ENCODE measurements at places on chromosomes 13 and 19. TPM values are rescaled to one million over a fixed set of nuclear protein-coding genes. Genes with fewer than 3 reads are reported as not detected.

Gene KLF1
- polyA plus RNA-seq, result not detected

Gene CGB3
- not detected for polyA plus RNA-seq

Gene ELSPBP1
- polyA plus RNA-seq, result not detected

Gene PCDH17
- 6.5 TPM for polyA plus RNA-seq

Gene ZNF471
- 30.0 TPM for polyA plus RNA-seq

Gene ZFR2
- 16.9 TPM for polyA plus RNA-seq

Gene CGB5
- polyA plus RNA-seq, result not detected

Gene TYROBP
- not detected for polyA plus RNA-seq

Gene CTXN1
- 34.1 TPM for polyA plus RNA-seq

Gene CYP4F3
- polyA plus RNA-seq, result not detected

Gene ZNF180
- polyA plus RNA-seq, result 17.1 TPM

Gene FGF22
- not detected for polyA plus RNA-seq

Gene COX7A1
- not detected for polyA plus RNA-seq

Gene EVI5L
- 65.1 TPM for polyA plus RNA-seq

Gene TMTC4
- polyA plus RNA-seq, result 119 TPM

Gene NLRP4
- polyA plus RNA-seq, result not detected

Gene ZNF420
- polyA plus RNA-seq, result 34.8 TPM

Gene NCAN
- 59.5 TPM for polyA plus RNA-seq

Gene DAZAP1
- 60.5 TPM for polyA plus RNA-seq

Gene PRR20D
- polyA plus RNA-seq, result not detected

Measured in neural cell (in vitro differentiated cells).